Activated T-cell treated with anti-CD3 and anti-CD28 coated beads, Interleukin-2, amount 50 U/mL, for 24 hours (primary cell): ENCODE measurements at places on chromosomes 16 and 17.
A peak's percentile ranks its signal among the peaks of the same experiment; 100 is the strongest.

DNA sequence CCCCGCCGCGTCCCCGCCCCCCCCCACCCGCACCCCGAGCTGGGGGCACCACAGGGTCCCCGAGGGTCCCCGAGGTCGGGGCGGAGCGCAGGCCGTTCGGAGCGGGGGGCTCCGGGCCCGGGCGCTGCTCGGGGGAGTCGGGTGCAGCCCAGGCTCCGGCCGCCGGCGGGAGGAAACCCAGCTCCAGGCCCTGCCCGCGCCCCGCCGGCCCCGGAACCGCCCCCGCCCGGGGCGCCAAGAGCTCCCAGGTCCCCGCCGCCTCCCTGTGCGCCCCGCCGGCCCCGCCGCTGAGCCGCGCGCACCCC is 33.2 kb upstream of the RPH3AL start:
- H3K27me3 ChIP-seq: peaks cover 19% of the 10 kb centered on the region
- H3K27ac ChIP-seq: no peak overlapping the region
- H3K4me1 ChIP-seq: peaks cover 15% of the 10 kb centered on the region
- H3K4me3 ChIP-seq: peak overlapping the region; percentile 38

DNA sequence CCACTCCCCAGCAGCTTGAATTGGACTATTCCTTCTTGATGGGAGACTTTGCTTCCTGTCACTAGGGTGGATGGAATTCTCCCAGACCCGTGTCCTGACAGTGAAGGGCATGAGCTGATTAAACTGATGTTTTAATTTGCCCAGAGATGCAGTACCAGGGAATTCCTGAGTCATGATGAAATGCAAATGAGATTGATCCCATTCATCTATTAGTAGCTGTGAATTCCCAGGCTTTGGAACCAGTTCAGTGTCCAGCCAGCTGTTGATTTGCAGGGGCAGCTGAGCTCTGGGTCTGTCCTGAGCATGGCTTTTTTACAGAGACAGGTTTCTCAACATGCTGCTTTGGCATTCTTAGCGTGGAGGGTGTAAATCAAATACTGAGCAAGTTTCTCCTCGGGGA is 157.9 kb downstream of the PITPNC1 start:
- H3K27me3 ChIP-seq: no peaks in the 10 kb centered on the region
- no peak overlapping the region for H3K4me3 ChIP-seq
- H3K36me3 ChIP-seq: peaks cover 45% of the 10 kb centered on the region
- no peak overlapping the region for H3K27ac ChIP-seq
- DNase-seq: no peak

DNA sequence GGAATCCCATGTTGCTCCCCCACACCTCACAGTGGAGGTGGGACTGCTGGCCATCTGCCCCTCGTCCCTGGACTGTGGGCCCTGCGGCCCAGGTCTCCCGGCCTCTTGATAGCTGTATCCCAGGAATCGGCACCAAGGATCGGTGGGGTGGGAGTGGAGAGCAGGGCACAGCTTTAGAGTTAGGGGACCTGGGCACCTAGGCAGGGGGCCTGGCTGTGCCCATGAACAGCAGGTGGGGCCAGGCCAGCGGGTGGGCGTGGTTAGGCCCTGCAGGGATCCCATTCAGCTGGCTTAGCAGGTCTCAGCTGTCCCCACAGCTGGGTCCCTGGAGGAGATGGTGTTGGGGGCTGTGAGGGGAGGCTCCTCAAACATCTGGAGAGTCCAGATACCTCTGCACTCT is 49.2 kb downstream of the SREBF1 start:
- no peaks in the 10 kb centered on the region for H3K27me3 ChIP-seq
- peaks cover 32% of the 10 kb centered on the region for H3K4me1 ChIP-seq
- no peak for DNase-seq
- H3K27ac ChIP-seq: peak overlapping the region; percentile 37
- H3K4me3 ChIP-seq: no peak overlapping the region

DNA sequence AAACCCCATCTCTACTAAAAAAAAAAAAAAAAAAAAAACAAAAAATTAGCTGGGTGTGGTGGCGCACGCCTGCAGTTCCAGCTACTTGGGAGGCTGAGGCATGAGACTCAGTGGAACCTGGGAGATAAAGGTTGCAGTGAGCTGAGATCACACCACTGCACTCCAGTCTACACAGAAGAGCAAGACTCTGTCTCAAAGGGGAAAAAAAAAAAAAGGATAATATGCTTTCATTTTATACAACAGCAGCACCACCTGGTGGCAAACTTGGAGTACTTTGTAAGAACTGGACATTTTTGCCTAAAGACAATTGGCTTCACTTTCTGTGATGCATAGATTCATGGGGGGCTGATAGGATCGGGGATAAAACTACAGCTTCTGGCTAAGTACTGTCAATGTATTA is 8.5 kb downstream of the CHTF8 start:
- peak overlapping the region; percentile 51 for H3K27ac ChIP-seq
- peaks cover 64% of the 10 kb centered on the region for H3K36me3 ChIP-seq
- peak; percentile 46 for DNase-seq
- no peak overlapping the region for H3K4me3 ChIP-seq
- H3K27me3 ChIP-seq: no peaks in the 10 kb centered on the region
